ENCODE measurements at places on chromosomes 11 and 22. TPM values are rescaled to one million over a fixed set of nuclear protein-coding genes. Genes with fewer than 3 reads are reported as not detected.

Gene INS
- total RNA-seq = not detected

- no peak for DNase-seq
These were observed 1.4 kb downstream of the MADD start for GRCh38 chr11:47271328-47271727.

DNA sequence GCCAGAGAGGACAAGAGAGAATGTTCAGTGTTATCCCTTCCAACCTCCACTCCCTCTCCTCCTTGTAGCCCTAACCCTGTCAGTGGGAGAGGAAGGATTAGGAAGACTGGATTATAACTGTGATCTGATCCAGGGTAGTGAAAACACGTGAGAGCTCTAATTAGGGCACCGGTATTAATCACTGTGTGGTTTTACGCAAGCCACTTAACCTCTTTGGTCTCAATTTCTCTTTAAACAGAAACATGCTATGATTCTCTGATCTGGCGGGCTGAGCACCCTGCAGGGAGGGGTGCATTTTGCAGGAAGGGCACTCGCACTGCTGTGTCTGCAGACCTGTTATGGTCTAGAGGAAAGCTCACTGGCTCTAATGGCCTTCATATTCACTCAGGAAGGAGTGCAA lies 11.5 kb downstream of the RPL27A start:
- DNase-seq = no peak

GRCh38 chr11:10807493-10808234 lies 1.1 kb downstream of the EIF4G2 start:
- DNase-seq = peak; percentile 17

GRCh38 chr22:36587289-36588154 lies 58.6 kb upstream of the EIF3D start:
- DNase-seq = no peak

DNA sequence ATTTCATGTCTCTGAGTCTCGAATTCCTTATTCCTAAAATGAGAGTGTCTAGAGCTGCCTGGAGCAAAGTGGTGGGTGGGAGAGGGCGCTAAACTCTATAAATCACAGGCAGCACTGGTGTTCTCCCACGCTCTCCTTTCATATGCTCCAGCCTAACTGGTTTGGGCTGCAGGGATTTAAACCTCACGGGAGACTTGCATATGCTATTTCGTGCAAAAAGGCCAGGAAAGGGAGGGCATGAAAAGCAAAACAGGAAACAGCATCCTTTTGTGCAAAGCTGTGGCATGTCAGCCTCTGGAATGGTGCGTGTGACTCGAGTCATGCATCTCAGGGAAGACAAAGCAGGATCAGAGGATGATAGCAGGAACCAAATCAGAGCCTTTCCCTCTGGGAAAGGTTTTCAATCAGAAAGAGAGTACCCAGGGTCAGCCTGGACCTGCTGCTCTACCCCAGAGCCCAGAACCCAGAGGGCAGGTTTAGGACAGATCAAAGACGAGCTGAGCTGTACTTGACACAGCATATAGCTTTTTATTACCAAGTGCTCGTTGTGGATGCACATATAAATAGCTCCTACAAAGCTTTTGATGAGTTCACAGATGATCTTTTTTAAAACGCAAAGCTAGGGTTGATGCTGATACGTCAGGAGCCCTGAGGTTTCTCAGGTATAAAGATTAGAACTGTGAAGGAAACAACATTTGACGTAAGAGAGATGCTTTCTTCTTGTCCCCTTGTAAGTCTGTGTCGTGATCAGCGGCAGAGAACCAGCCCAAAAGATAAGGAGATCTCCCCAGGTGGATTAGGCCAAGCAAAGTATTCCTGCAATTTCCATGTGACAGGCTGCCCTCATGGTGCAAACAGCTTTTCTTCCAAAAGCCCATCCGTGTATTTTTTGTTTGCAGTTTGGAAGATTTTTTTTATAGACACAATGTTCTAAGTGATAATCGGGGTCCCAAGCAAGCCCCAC lies 46.2 kb upstream of the YWHAH start:
- DNase-seq = no peak

- DNase-seq = no peak
These were observed 11.0 kb upstream of the PTPN5 start for GRCh38 chr11:18802381-18803257.

GRCh38 chr11:128714123-128714522 lies 20.3 kb downstream of the FLI1 start:
- no peak for DNase-seq

Data from T-helper 17 cell (primary cell).